Lower lobe of right lung (tissue), 2 donors: ENCODE measurements at places on chromosomes 2 and 18. TPM values are rescaled to one million over a fixed set of nuclear protein-coding genes. Genes with fewer than 3 reads are reported as not detected.

DNA sequence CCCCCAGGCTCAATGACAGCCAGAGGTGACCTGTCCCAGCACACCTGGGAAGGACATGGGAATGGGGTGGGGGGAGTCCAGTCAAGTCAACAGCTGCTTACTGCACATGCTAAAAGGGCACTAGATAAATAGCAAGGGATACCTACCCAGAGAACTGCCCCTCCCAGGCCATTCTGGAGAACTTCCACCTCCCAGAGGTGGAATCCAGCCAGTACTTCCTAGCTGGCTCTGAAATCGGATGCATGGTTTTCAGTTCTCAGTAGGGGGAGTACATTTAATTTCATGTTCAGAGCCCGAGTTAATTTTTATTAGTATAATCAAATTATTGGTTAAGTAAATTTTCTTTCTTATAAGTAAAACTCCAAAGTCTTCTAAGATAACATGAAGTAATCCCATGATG lies 28.9 kb upstream of the ITGA6 start:
- DNase-seq = no peak

DNA sequence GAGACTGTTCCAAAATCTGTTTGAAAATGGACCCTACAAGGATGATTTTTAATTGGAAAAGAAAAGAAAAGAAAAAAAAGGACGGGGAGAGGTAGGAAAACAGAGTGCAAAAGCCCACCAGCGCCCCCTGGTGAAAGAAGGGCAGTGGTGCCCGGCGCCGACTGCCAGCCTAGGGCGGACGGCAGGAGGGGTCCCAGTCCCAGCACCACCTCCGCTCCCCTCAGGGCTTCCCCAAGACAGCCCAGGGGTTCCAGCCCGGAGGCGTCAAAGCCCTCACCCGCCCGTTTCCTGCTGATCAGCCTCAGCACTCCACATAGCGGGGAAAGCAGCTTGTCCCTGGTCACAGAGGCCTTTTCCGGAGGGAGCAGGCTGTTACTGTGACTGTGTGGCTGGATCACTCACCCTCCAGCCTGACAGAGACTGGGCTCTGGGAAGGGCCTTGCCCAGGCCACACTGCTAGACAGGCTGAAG lies 213.9 kb downstream of the TFCP2L1 start:
- DNase-seq = peak; percentile 69

DNA sequence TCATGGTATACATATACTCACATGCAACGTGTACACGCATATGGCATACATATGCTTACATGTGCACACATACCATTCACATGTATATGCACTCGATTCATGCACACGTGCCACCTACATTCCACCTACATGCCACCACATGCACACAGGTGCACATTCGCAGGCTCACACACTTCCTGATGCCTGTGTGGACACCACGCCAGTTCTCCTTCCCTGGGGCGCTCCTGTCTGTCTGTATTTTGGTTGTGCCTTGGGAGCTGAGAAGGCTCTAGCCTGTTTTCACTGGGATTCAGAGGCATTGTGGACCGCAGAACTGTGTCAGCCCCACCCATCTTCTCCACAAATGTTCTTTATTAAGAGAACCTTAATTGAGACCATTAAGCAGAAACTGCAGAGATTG lies 96.6 kb upstream of the CTDP1 start:
- peak; percentile 16 for DNase-seq

DNA sequence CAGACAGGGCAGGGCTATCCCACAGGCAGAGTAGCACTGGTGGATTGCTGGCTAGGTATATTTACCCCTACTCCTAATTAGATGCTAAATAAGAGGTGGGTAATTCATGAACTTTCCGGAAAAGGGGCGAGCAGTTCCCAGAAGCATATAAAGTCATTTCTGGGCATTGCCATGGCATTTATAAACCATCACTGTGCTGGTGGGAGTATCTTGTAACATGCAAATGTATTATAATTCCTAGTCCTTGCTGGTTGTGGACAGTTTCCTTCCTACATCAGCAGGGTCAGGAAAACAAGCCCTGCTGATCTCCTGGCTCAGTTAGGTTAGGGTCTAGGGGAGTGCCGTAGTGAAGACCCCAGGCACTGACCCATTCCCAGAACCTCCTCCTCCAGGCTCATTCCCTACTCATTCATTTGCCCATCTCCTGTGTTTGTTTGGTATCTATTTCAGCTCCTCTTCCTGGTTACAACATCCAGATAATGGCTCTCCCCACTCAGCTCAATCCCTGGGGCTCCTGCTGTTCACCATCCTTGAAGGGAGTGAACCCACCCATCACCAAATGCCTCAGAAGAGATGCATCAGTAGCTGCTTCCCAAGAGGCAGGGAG lies 282.7 kb downstream of the SRBD1 start:
- DNase-seq = no peak

DNA sequence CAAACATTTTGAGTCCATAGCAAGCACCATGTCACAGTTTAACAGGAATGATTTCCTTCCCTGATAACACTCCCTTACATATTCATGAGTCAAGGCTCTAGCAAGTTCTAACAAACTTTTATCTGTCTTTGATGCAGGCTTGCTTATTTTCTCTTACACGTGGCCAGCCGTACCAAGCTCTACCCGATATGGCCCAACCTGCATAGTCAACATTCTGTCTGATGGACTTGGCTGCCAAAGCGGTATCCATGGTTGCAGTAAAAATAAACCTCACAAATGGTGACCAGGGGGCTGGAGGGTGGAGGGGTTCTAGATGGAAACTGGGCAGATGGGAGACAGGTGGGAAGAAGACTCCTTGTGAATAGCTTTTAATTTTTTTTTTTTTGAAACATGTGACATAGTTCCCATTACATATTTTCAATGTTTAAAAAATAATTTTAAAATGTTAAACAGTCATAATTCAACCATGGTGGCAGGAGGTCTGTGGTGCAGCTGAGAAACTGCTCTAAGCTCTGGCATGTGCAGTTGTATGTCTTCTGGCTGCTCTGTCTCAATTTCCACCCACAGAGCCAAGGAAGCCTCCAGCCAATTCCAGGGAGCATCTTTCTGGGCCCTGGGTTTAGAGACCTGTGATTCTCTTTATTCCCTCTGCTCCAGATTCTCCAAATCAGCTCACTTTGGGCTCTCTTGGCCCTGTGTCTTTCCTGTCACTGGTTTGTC lies 20.7 kb upstream of the CXCR1 start:
- DNase-seq = no peak

GRCh38 chr2:174773215-174773614 lies 8.9 kb upstream of the CHRNA1 start:
- no peak for DNase-seq

- DNase-seq = no peak
Observed at GRCh38 chr18:54250846-54251261, 18.5 kb upstream of the POLI start.

DNA sequence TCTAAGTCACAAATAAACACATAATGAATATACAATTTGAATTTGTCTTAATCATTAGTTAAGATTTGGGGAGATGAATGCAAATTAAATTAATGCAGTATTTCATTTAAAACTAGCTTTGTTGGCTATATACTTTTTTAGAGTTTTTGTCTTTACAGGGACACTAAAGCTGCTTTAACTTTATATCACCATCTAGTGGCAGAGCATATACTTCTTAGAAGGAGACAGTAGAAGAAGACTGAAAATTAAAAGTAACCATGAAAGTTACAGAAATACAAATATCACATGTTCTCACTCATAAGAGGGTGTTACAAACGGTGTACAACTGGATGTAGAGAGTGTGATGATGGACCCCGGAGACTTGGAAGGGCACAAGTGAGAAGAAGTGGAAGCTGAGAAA lies 268.3 kb upstream of the NETO1 start:
- no peak for DNase-seq

DNA sequence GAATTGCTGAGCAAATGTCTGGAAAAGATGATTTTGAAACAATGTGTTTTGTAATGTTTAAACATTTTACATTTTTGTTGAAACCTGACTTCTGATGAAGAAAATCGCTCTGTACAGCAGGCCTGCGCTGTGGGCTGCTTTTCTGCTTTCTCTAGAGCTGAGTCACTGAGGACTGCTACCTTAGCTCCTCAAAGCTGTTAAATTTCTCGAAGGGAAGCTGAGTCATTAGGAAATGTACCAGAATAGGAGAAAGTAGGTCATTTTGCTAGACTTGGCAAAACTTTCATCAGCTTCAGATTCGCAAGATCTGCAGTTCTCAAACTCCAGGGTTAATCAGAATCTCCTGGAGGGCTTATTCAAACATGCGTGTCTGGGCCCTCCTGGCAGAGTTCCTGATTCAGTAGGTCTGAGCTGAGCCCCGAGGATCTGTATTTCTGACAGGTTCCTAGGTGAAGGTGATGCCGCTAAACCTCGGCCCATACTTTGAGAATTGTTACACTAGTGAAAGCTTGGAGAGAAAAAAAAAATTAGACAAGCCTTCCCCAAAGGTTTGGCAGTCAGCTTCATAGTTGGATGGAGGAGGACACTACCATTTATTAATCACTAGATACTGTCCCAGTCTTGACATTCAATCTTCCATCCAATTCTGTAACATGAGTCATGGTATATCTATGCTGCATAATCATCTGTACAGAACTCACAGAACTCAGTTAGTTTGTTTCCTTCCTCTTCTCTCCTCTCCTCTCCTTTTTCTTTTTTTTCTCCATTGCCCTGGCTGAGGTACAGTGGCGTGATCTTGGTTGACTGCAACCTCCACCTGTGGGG lies 297.6 kb downstream of the PARD3B start:
- DNase-seq = no peak

DNA sequence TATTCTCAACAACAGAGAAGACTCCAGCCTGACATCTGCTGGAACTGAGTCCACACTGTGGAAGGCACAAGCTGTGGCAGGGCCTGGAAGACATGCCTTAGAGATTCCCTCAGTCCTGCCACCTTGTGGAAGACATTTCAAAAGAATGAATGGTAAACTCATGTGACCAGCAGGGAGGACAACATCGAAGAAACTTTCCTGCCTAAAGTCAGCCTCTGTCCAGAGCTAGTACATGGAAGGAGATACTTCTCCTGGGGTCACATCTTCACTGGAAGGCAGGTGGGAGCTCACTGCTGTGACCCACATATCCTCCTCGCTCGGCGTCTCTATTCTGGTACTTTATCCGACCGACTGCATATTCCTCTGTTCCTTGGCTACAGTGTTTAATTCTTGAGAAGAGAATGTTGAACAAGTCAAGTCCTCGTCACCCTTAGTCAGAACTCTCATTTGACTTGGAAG lies 59.5 kb downstream of the PUM2 start:
- no peak for DNase-seq

GRCh38 chr2:184402381-184402780 lies 195.9 kb upstream of the ZNF804A start:
- no peak for DNase-seq

DNA sequence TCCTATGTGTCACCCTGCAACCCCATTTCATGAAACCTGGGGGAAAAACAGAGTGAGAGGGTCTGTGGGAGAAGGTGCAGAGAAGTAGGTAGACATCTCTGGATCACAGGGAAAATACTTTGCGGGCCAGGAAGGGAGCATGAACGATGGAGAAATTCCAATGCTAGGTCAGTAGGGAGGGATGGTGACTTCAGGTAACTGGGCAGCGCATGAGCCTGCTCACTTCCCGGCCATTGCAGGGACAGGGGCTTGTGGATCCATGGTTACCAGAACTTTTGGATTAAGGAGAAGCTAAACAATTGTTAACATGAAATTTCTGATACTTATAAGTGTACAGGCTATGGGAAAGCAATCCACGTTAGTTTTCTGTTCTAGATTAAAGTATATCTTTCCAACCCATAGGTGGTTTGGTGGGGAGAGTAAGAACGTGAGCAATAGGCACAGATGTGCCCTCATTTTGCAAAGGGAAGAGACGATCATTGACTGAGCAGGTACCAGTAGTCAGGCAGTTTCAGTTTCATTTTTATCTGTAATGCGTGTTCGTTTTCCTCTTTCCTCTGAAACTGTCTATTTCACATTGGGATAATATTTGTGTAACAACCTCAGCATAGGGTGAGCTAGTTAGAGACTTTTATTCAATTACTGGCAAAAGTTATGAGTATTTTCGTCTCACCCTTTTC lies 65.0 kb downstream of the NYAP2 start:
- DNase-seq = no peak

DNA sequence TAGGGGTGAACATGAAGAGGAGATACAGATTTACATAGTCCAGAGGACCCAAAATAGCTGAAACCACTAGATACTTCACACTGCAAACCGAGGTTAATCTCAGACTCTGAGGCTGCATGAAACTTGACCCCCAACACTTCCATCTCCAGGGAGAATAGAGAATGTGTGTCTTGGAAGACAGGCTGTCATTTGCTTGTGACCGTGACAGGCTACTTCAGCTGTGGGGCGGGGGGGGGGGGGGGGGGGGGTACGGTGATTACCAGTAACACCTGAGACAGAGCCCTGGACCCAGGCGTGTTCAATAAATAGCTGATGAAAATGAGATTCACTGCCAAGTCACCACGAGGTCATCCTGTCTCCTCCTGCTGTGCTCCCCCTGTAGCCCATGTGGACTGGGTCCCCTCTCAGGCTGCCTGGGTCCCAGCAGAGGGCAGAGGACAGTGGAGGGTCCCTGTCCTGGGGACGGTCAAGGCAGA lies 5.7 kb upstream of the KLHL29 start:
- no peak for DNase-seq

GRCh38 chr18:36302676-36303075 lies 5.2 kb downstream of the FHOD3 start:
- no peak for DNase-seq

GRCh38 chr18:3967359-3968180 lies 487.5 kb downstream of the DLGAP1 start:
- no peak for DNase-seq

- no peak for DNase-seq
Observed at GRCh38 chr2:48651158-48651790, 33.6 kb downstream of the GTF2A1L start.

- DNase-seq = no peak
Observed at GRCh38 chr2:227335713-227336112, 10.7 kb downstream of the MFF start.

The RNMT gene
- 32.1 TPM for total RNA-seq

The CCDC68 gene
- total RNA-seq = 20.2 TPM

The TXNDC2 gene
- total RNA-seq = 0.12 TPM

The ALKAL2 gene
- 6.7 TPM for total RNA-seq

The ZDBF2 gene
- total RNA-seq = 8.1 TPM

The KCTD18 gene
- total RNA-seq = 14.3 TPM

The KCNG3 gene
- 0.89 TPM for total RNA-seq

The RAD51AP2 gene
- total RNA-seq = not detected

The PRSS56 gene
- not detected for total RNA-seq

The PDCD1 gene
- 1.4 TPM for total RNA-seq

The GALNT5 gene
- 33.9 TPM for total RNA-seq

The GPAT2 gene
- total RNA-seq = 4.3 TPM
